ENCODE measurements at places on chromosomes 4 and X.

- no peak for DNase-seq
Observed at GRCh38 chr4:6263526-6264224, 6.0 kb upstream of the WFS1 start.

- DNase-seq: no peak
Observed at GRCh38 chr4:15683143-15683495, 1.5 kb downstream of the FAM200B start.

GRCh38 chrX:122913134-122913533 is 270.9 kb upstream of the GRIA3 start:
- no peak for DNase-seq

DNA sequence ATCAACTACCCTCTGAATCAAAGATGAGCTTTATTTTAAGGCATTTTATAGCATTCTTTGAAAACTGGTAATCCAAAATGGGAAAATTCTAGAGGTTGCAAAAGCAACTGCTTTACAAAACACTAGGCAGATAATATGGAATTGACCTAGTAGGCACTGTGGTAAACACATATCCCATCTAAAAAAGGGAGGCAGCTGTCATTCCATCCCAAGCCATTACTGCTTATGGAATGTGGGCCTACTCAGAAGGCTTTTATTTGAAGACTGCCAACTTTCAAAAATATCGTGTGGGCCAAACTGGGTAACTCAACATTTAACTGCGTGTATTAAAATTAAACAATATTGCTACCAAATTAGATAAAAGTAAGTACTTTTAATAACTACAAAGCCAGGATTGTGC is 19.3 kb downstream of the UBE2D3 start:
- no peak for DNase-seq

GRCh38 chr4:180156684-180157083 is 2086.5 kb upstream of the TENM3 start:
- no peak for DNase-seq

DNA sequence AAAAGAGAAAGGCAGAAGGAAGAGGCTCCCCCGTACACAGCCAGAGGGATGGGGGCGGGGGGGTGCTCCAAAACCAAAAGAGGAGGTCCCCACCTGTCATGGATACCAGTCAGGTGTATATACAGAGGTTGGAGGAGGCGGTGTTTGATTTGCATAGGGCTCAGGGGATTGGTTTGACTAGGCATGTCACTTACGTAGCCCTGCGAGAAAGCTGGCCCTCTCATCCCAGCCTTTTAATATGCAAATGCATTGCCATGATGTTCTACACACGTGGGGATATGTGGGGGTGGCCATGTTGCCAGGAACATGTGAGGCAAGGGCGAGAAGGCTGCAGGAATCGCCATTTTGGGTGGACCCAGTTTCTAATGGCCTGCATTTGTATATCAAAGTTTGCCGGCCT is 38.6 kb downstream of the TMEM150C start:
- no peak for DNase-seq

- no peak for DNase-seq
Observed at GRCh38 chrX:43283187-43283586, 372.9 kb upstream of the MAOA start.

DNA sequence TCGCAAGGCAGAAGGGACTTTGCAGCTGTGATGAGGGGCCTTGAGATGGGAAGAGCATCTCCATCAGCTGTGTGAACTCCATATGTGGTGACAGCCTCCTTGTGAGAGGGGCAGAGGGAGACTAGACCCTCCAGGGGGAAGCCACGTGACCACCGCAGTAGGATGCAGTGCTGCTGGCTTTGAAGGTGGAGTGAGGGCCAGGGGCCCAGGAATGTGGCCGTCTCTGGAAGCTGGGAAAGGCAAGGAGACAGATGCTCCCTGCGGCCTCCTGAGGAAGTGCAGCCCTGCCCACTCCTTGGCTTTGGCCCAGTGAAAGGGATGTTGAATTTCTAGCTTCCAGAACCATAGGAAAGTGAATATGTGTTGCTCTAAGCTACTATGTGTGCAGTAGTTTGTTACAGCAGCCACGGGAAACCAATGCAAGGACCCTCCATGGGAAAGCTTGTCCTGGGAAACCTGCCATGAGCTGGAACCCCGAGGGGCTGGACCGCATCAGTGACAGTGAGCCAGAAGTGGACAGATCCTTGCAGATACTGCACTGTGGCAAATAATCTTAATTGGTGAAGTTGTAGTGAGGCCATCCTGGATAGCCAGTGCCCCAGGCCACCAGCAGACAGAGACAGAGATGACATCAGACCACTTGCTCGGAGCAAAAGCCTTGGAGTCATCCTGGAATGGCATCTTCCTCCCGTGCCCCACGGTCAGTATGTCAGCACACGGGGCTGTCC is 35.4 kb upstream of the SORCS2 start:
- peak; percentile 52 for DNase-seq

GRCh38 chrX:68831405-68832100 is 2.7 kb downstream of the EFNB1 start:
- DNase-seq: no peak

DNA sequence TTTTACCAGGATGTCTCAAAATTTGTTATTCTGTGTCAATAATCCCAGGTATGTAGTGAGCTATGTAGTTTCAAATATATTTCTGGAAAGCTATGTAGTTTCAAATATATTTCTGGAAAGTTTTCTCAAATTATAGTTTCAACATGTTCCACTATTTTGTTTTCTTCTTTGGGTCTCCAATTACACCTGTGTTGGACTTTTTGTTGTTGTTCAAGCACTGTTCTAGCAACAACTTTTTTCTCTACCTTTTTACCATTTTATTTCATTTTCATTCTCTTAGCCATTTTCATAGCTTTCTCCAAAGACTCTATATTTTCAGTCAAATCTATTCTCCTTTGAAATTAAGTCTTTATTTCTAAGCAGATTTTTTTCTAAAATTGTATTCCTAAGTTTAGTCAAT is 88.4 kb downstream of the LCORL start:
- no peak for DNase-seq

DNA sequence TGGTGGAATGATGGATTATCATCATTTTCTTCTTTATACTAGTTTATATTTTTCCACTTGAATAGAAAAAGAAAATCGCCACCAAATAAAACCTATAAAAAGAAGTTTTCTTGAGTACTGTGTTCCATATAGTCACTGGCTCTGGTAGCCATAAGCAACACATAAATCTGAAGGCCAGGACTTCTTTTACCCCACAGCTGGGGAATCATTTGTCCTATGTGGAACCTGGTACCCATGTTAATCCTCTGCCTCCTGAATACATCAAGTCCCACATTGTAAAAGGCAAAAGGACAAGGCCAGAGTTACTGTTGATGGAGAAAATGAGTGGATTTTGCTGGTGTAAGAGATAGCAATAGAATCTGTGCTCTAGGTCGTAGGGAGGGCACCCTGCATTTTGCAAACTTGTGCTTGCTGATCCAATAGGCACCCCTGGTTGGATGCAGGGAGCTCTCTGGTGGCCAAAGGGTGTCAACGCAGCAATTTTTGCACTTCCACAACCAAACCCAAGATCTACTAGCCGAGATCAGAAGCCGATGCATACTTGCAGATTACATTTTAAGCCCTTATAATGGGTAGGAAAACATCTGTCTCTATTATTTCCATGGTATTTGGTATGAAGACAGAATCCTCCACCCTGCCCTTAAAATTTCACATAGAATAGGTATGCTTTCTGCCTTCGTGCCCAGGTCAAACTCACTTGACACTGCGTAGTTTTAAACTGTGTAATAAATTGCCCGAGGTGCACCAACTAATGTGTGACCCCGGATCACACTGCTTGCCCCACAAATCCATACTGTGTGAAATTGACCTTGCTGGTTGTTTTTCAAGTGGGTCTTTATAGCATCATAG is 146.2 kb upstream of the SCML1 start:
- peak; percentile 44 for DNase-seq

GRCh38 chr4:2965262-2965661 is 1.9 kb downstream of the GRK4 start:
- DNase-seq: no peak

GRCh38 chrX:11976663-11977062 is 161.6 kb upstream of the FRMPD4 start:
- no peak for DNase-seq

DNA sequence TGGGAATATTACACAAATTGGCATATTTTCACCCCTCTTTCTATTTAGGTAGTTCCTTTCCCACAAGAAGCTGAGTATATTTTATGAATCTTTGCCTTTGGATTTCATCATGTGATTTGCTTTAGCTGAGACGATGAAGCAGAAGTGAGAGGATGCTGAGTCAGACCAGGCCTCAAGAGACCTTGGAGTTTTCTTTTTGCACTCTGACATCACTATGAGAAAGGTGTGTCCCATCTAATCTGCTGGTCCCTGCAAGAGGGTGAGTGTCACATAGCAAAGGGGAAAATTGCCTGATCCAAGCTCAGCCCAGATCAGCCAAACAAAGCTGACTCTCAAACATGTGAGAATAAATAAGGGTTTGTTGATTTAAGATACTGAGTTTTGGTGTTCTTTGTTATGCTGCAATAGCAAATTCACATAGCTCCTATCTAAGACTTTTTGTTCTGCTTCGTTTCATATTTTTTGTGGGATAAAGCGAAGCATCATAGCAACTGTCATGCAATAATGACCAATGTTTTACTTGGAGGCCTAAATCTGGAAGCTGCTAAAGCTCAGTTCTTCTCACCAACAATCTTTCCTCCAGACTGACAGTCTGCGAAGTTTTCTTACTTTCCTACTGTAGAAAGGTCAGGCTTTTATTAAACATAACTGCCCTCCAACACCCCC is 176.9 kb downstream of the PDHA2 start:
- peak; percentile 24 for DNase-seq

DNA sequence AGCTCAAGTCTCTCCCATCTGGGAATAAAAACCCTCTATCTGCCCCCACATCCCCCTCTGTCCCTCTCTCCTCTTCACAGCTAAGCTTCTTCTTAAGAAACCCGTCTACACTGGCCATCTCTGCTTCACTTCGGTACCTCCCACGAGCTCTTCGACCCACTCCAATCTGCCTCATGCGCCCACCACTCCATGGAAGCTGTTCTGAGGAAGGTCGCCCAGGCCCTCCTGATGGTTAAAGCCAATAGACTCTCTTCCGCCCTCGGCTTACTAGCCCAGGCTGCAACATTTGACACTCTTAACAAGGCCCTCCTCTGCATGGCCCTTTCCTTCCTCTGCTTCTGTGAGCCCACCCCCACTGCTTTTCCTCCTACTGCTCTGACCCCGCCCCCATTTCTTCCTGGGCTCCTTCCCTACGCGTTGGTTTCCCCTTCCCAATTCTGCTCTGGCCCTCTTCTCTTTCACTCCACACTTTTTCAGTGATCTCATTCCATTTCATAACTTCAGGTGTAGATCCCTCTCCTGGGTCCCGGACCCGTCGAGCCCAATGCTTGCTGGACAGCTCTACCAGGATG is 11.8 kb downstream of the IQSEC2 start:
- DNase-seq: no peak

GRCh38 chr4:72031868-72032608 is at the start of gene NPFFR2:
NPFFR2 (plus strand) TSS chr4:72032000; CDS start chr4:72128592, 96,592 bp downstream.
- DNase-seq: peak; percentile 24

DNA sequence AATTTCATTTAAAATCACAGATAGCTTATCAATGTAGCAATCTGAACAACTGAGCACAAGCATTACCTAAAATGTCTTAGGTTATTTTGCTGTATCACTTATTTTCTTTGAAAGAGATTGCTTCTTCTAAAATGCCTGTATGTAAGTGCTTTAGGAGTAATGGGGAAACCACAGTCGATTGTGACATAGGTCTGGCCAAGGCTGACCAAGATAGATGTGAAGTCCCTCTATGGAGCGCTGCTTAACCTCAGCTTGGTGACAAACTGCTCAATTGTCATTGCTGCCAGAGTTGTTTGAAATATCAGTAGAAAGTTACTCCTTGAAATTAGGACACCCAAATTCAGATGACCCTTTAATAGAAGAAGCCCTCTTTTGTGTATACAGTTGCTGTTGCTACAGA is 401.9 kb upstream of the NDST4 start:
- DNase-seq: no peak

GRCh38 chrX:2502668-2503519 is 2.1 kb upstream of the DHRSX start:
- DNase-seq: no peak

DNA sequence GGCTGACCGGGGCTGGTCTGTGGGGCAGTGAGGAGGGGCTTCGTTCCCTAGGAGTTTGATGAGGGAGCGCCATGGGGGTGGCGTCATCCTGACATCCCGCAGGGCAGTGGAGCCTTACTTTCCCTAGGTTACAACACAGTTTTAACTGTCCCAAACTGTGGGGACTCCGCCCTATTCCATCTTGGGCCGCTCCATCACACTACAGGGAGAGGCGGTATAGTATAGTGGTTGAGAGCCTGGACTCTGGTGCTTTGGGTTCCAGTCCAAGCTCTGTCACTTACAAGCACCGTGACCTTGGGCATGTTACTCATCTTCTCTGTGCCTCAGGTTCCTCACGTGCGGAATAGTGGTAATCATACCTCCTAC is 44.2 kb downstream of the ZNF185 start:
- no peak for DNase-seq

DNA sequence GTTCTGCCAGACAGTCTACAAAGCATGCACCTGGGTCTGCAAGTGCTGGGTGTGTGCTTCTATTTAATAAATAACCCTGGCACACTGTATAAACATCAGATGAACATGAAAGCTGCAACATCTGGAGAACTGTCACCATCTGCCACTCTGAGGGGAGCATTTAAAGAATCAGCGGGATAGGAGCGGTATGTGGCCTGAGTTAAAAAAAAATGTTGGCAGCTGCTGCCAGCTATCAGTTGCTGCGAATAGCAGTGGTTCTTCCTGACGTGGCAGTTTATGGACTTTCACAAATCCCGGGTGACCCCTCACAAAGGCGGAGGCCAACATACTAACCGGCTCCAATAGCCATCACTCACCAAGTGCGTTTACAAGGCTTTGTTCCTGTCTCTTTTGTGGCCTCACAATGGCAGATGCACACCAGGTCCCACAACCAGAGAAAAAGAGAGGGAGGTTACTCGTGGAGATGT is 95.1 kb downstream of the RASL11B start:
- no peak for DNase-seq

GRCh38 chrX:120791013-120791643 is 84.5 kb downstream of the CT47B1 start:
- peak; percentile 66 for DNase-seq
